ENCODE measurements at places on chromosomes 4 and X.

DNA sequence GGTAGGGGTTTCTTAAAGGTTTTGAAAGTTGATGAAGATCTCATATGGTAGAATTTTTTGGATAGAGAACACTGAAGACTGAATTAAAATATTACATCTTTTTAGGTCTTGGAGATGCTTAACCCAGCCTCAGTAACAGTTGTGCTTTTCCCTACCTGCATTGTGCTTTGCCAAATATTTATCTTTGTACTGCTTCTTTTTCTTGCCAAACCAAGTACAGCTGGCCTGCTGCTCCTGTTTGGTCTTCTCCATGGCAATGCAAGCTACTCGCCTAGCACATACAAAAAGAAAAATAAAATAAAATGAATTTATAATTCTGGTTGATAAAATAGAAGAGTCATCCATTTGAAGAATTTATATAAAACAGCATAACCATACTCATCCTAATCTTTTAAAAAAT lies 95.4 kb downstream of the NYX start:
- no peak for DNase-seq

GRCh38 chrX:141668371-141668770 lies 30.2 kb downstream of the SPANXD start:
- DNase-seq: no peak

DNA sequence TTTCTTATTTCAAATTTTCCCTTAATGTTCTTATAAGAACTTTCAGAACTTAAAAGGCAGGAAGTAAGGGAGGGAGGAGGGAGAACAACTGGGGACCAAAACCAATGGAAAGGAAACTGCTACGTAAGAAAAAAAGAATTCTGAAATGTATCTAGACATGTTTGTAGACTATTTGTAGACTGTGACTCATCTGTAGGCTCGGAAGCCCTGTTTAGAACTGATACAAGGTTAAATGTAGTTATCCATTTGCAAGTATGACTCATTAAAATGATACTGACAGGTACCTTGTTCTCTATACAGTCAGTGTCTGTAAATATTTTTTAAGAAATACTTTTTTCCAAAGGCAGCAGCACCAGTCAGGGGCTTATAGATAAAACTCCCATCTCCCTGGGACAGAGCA lies 202.0 kb downstream of the DHX15 start:
- no peak for DNase-seq

DNA sequence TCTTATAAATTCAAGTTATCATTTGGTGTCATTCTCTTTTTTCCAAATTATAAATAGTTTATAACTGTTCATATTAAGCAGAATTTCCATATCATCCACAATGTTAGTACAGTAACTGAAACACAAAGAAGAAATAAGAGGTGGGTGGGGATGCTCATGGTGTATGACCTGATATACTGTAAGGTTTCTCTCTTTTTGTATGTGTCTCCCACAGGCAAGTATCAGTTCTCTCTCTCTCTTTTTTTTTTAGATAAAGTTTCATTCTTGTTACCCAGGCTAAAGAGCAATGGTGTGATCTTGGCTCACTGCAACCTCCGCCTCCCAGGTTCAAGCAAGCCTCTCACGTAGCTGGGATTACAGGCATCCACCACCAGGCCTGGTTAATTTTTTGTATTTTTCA lies 43.7 kb upstream of the UGT2A3 start:
- DNase-seq: no peak

DNA sequence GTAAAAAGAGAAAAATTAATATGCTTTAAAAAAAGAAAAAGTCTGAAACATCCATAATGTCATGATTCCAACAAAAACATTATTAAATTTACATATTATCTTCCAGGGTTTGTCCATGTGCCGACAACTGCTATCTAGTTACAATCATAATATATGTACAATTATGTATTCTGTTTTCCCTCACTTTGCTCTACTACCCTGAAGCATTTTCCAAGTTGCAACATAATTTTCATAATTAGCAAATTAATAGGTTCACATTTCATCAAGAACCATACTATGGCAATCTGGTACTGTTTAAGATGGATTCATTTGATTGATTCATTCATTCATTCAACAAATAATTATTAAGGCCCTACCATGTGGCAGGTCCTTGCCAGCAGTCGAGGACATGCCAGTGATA lies 128.9 kb upstream of the LEF1 start:
- no peak for DNase-seq

GRCh38 chr4:13441506-13441905 lies 42.6 kb downstream of the RAB28 start:
- no peak for DNase-seq

DNA sequence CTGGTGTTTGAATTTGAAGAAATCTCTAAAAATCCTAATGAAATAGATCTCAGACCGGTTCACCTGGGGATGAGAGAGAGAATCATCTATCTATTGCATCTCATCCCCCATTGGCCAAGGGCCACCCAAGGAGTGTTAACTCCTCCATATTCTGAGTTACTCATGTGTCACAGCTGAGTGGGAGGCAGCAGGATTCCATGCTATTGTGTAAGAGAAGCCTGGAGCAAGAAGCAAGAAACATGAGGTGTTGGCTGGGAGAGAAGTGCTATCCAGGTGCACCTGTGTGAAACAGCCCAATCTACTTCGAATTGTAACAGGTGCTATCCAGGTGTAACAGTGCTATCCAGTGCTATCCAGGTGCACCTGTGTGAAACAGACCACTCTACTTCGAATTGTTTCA lies 150.3 kb upstream of the MAOA start:
- no peak for DNase-seq

DNA sequence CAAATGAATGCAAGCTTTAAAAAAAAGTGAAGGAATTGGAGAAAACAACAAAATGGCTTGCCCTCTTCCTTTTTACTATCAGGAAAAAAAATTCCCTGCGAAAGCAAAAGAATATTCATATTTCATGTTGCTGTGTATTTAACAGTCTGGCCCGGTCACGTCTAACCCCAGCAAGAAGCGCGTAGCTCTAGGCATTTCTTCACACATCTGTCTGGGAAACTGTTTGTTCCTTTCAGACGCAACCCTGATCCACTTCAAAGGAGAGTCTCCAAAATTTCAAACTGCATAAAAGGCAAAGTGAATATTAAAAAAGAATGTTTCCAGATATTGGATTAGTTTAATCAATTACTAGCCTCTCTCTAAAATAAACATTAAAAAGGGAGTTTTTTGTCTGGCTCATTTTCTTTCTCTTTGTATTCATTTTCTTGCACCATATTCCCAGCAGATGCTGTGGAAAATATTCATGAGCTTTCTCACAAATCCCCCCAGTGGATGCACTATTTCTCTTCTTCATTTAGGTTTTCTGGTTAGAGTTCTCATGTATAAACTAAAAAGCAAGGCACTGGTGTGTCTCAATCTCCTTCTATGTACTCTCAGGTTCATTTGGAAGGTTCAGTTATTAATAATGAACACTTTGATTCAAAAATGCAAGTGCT lies 145.3 kb downstream of the MID1 start:
- no peak for DNase-seq

DNA sequence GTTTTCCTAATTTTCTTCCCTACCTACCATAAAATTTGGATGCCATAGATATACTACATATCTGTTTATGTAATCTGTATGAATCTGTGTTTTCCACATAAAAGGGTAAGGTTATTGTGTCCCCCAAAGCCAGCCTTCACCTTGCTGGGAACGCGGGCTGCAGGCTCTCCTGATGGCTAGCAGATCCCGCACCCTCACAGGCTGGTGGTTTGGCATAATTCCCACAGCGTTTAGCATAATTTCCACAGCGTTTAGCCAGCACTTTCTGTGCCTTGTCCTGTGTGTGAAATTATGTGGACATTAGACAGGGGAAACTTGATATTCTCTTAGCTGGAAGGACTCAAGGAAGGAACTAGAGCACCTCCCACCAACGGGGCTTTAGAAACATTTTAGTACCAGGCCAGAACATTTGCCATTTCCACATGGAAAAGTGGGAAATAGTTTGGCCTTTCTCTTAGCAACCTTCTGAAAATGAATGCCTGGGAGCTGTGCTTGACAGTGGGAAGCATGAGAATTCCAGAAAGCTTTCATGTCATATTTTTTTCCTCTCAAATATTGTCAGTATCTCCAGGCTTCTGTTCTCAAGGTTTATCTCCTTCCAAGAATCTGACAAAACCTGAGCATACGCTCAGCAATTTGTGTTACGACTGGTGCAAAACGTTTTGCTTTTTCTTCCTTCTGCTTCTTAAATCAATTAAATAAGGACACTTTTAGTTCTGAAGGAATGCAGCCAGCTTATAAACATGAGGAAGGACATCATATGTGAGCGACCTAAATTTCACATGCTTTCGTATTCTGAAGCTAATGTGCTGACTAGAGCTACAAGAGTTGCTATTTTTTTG lies 67.9 kb downstream of the STK32B start:
- no peak for DNase-seq

DNA sequence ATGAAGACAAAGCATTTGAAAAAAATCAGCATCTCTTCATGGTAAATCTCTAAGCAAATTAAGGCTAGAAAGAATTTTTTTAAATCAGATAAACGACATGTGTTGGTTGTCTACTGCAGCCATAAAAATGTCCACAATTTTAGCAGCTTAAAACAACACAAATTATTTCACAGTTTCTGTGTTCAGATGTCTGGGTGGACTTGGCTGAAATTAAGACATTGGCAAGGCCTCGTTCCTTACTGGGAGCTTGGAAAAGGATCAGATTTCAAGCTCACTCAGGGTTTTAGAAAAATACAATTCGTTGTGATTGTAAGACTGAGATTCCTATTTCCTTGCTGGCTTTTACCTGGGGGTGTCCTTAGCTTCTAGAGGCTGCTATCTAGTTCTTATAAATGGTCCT lies 1470.6 kb downstream of the PCDH19 start:
- DNase-seq: no peak

- DNase-seq: no peak
These were observed 63.4 kb upstream of the MAGEB2 start for GRCh38 chrX:30151964-30152363.

DNA sequence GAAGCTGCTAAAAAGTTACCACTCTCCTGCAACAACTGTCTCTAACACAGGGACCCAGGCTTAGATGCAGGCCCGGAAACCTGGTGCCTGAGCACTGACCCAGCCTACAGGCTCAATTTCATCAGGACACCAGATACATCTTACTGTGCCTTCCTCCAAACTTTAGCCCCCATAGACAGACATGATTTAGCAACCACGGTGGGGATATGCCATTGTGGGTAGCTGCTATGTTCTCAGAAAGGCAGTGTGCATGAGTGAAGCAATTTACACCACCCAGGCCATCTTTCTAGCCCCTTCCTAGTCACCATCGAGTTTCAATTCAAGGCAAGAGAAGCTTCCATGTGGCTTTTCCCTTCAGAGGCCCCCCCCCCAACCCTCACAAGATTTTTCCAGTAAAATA lies 2.7 kb downstream of the HS3ST1 start:
- DNase-seq: no peak

- no peak for DNase-seq
These were observed 269.7 kb upstream of the LCORL start for GRCh38 chr4:18291256-18291655.

DNA sequence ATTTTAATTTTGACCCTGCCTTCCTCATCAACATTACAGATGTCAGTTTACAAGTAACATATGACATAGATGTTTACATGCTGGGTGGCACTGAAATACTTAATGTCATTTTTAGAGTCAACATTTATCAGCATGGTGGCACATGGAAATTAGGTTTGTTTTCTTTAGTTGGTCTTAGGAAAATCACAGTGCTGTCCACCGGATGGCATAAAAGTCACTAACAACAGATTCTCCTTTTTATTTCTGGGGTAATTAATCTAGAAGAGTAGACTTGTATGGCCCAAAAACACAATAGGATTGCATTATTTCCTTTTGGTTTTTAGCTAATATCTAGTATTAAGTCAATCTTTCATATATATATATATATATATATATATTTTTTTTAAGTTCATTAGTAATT lies 88.6 kb upstream of the HHIP start:
- no peak for DNase-seq

DNA sequence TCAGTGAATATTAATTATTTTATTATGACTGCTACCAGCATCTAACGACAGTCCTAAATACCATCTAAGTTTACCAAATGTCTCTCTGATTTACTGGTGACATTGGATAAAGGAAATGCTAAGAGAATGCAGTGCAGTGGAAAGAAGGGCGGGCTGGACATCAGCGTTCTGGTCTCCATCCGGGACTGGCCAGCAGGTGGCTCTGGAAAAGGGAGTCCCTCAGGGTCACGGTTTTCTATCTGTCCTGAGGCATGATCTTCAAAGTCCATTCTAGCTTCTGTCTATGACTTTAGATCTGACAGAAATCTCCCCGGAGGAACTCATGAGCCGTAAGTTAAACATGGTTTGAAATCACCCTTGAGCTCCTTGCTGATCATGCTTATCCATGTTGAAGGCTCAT lies 3.3 kb downstream of the TRIM2 start:
- DNase-seq: no peak

DNA sequence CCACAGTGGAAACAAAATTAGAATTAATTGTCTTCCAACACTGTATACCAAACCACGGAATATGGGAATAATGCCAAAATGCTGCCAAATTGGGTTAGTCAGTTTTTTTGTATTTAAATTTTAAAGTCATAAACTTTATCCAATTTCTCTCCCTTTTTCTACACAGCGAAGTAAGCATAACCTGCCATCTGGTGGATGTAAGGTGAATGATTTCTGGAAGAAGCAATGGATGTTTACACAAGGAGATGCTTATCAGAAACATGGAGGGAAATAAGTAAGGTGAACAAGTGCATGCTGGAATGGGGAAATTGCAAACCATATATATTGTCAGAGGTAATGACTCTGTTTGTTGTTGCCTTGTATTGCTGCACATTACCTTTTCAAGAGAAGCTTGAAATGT lies 691.9 kb downstream of the TECRL start:
- no peak for DNase-seq

GRCh38 chrX:11540532-11541377 lies 125.0 kb downstream of the ARHGAP6 start:
- DNase-seq: no peak

DNA sequence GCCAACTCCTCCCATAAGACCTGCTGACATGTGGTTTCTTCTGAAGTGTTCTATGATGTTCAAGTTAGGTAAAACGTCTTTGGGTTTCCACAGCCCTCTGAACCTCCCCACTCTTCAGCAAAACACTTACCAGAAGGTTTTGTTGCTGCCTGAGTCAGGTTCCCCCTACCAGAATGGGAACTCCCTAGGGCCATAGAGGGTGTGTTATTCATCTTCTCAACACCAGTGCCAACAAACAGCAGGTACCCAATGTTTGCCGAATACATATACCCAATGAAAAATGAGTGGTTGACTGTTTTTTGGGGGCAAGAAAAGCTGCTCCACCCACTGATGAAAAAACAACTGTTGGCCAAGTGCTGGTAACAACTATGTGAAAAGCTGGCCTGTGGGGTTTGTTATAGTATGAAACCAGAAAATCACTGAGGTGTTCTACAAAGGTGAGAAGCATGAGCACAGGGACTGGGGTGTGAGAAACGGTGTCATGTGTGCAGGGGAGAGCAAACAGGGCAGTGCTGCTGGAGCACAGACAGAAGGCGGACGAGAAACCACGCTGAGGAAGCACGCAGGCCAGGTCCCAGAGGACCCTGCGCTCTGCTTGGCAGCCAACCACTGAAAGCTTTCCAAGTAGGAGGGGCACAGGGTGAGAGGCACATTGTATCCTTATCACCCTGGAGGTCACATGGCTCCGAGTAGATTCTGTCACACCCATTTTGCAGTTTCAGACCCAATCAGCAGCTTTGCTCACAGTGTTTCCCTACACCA lies 28.8 kb downstream of the ATP8A1 start:
- no peak for DNase-seq

Data from prostate gland (tissue), 2 donors.